Glutamatergic neuron (in vitro differentiated cells): ENCODE measurements at places on chromosomes 1 and 21.

DNA sequence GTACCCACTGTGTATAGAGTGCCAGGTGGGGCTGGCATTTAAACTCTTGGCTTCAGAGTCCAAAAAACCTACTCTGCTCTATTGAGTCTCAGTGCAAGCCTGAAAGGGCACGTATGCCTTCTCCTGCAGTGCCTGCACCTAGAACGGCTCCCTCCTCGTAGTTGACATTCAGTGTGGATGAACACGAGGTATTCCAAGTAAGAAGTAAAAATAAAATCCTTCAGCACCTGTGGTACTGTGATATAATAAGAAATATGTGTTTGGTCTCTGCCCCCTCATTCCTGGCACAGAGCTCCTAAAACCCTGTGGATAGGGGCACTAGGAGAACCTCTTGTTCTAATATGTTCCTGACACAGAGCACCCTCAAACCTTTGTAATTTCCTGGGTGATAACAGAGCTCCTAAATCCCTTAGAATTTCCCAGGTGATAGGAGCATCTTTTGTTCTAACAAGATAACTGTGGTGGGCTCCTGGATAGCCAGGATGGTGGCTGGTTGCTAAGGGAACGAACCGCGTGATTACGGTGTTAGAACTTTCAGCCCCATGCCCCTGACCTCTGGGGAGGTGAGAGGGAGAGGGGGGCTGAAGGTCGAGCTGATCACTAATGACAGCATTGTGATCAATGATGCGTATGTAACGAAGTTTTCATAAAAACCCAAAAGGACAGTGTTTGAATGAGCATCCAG lies 16.8 kb downstream of the UCK2 start:
- no peak overlapping the region for H3K4me3 ChIP-seq
- peaks cover 2% of the 10 kb centered on the region for H3K27me3 ChIP-seq

DNA sequence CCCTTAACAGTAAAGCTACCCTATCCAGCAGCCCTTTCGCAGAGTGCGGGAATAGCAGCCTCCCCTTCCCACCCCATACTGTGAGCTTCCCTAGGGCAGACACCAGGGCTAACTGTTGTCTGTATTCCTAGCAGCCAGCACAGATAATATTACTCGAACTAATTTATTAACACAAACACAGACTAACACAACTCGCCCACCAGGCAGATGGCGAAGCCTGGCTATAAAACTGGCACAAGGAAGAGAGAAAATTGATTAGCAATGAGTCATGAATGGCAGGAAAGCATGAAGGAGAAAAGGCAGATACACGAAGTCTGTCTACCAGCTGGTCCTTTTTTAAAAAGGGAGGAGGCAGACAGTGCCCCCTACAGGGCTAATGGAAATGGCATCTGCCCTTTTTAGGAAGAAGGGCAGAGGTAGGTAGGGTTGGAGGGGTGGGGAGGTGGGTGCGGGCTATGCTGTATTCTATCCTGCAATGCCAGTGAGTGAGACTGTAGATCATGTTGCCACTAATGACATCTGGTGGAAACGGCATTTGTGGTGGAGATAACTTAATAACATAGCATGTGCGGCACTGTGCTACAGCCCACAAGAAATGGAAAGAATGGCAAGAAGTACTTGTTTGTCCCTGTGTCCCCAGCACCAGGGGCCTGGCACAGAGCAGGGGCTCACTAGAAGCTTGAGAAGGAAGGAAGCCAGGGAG lies 30.6 kb upstream of the CTPS1 start:
- peaks cover 6% of the 10 kb centered on the region for H3K36me3 ChIP-seq
- DNase-seq = peak; percentile 74
- peak overlapping the region; percentile 9 for H3K4me3 ChIP-seq
- H3K27me3 ChIP-seq = peaks cover 5% of the 10 kb centered on the region

GRCh38 chr1:35567947-35568558 lies 5.1 kb upstream of the TFAP2E start:
- peaks cover 21% of the 10 kb centered on the region for H3K27me3 ChIP-seq
- DNase-seq = no peak
- H3K4me3 ChIP-seq = no peak overlapping the region
- peak overlapping the region; percentile 19 for H3K27ac ChIP-seq
- H3K4me1 ChIP-seq = peaks cover 28% of the 10 kb centered on the region

GRCh38 chr1:98417820-98418219 lies 243.7 kb upstream of the SNX7 start:
- H3K27me3 ChIP-seq = peaks cover 1% of the 10 kb centered on the region
- no peak for DNase-seq
- H3K4me1 ChIP-seq = no peaks in the 10 kb centered on the region
- H3K4me3 ChIP-seq = no peak overlapping the region
- H3K36me3 ChIP-seq = no peaks in the 10 kb centered on the region
- H3K27ac ChIP-seq = no peak overlapping the region

- H3K27ac ChIP-seq = no peak overlapping the region
- peaks cover 2% of the 10 kb centered on the region for H3K4me1 ChIP-seq
- DNase-seq = no peak
- H3K4me3 ChIP-seq = no peak overlapping the region
These were observed 73.1 kb downstream of the GATAD2B start for GRCh38 chr1:153849487-153850185.

GRCh38 chr1:99139876-99140275 lies 124.4 kb upstream of the PLPPR4 start:
- no peak for DNase-seq
- no peak overlapping the region for H3K4me3 ChIP-seq
- no peak overlapping the region for H3K27ac ChIP-seq
- H3K4me1 ChIP-seq = no peaks in the 10 kb centered on the region

DNA sequence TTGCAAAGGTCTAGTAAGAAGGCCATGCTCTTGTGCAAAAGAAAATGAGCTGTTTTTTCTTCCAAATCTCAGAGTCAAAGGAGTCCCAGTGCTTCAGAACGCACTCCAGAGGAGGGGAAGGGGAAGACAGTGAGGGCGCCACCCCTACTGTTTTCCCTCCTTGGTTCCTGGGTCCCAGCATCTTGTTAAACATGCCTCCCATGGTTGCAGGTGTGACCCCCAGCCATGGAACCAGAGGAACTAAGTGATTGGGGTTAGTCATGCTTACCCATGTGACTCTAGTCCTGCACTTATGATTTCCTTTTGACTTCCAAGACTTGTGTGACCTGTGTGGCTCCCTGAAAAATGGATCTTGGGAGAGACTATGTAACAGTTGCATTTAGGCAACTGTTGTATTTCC lies 6.1 kb upstream of the AKR7A3 start:
- H3K36me3 ChIP-seq = peaks cover 49% of the 10 kb centered on the region
- H3K27me3 ChIP-seq = peaks cover 6% of the 10 kb centered on the region
- no peak overlapping the region for H3K27ac ChIP-seq
- no peak for DNase-seq
- H3K4me1 ChIP-seq = no peaks in the 10 kb centered on the region
- H3K4me3 ChIP-seq = no peak overlapping the region

DNA sequence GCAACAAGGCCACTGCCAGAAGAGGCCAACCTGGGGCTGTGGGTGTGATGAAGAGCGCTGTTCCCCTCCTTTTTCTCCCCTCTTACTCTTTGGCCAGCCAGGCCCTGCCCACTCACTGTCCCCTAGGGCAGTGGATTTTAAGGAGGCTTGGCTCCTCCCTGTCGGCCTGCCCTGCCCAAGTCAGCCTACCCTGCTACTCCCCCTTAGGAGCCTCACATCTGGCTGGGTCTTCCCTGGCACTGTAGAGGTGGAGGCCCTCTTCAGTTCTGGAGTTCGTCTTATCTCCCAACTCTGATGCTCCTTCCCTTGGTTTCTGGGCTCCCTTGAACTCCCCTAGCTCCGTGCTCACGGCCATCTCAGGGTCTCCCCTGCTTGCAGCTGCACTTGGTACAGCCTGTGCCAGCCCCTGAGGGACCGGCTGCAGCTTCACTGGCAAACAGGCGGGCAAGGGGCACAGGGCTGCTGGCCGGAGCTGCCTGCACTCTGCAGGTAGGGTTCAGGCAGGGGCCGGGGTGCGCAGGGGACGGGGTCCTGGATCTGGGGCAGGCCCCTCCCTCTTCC lies 4.0 kb downstream of the AMPD2 start:
- H3K4me3 ChIP-seq = no peak overlapping the region
- H3K36me3 ChIP-seq = no peaks in the 10 kb centered on the region
- peaks cover 19% of the 10 kb centered on the region for H3K4me1 ChIP-seq
- peaks cover 7% of the 10 kb centered on the region for H3K27me3 ChIP-seq
- no peak for DNase-seq

GRCh38 chr21:25459365-25459764 lies 147.9 kb downstream of the MRPL39 start:
- no peak overlapping the region for H3K27ac ChIP-seq
- no peaks in the 10 kb centered on the region for H3K36me3 ChIP-seq
- no peaks in the 10 kb centered on the region for H3K27me3 ChIP-seq
- no peak overlapping the region for H3K4me3 ChIP-seq

DNA sequence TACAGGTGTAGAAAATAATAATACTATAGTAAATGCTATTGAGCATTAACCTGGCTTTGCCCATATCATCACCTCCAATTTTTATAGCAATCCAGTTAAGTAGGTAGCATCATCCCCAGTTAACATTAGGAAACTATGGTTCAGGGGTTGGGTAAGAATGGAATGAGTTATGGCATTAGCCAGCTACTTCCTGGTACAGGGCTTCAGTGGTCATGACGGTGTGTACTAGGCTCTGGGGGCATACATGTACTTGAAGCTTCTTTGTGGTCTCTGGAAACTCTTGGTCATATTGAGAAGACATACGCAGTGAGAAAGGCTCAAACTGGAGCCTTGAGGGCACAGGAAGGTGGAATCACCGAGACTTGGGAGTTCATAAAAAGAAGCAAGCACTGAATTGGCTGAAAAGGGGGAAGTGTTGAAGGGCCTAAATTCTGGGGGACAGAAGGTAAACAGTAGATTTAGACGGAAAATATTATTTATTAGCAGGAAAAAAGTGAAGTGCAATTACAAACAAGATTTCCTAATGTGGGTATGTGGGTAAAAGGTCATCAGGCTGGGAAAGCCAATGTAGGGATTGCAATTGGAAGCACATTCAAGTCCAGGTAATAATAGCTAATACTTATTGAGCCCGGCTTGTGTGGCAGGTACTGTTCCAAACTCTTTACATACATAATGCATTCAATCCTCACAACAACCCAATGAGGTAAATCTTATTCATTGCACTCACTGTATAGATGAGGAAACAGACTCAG lies 114.2 kb upstream of the ATP1A1 start:
- no peaks in the 10 kb centered on the region for H3K36me3 ChIP-seq
- H3K27me3 ChIP-seq = peaks cover 2% of the 10 kb centered on the region
- peaks cover 8% of the 10 kb centered on the region for H3K4me1 ChIP-seq
- DNase-seq = no peak
- no peak overlapping the region for H3K27ac ChIP-seq

- DNase-seq = no peak
- H3K27me3 ChIP-seq = peaks cover 2% of the 10 kb centered on the region
- H3K4me3 ChIP-seq = no peak overlapping the region
- H3K4me1 ChIP-seq = peaks cover 3% of the 10 kb centered on the region
- H3K36me3 ChIP-seq = no peaks in the 10 kb centered on the region
These were observed 72.3 kb downstream of the RGL1 start for GRCh38 chr1:183877053-183877720.

DNA sequence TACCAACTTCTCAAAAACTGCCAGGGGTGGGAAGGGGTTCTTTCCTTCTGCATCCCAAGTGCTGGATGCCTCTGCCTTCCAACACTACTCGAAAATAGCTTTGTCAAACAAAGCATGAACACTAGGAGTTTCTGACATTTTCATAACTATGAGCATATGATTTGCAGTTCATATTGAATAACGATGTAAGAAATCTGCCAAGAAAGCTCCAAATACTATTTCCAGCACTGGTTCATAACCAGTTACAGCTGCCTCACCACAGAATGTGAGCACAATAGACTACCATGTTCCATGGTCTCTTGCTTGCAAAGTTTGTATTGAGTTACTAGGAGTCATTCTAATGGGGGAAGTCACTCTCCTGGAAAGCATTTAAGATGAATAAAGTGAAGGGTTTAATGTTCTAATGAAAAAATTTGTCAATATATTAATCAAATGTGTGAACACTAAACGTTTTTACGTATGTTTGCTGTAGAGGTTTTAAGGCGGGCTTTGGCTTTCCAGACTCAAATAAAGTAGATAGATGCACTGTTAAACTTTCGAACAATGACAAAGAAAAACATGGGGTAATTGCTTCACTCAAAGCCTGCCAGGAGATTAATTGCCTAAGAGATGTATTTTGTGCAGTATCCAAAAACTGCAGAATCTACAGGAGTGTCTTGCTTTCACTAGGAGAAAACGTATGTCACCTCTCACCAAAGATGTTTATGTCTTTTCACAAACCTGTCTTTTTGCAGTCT lies 78.6 kb upstream of the UBE2U start:
- no peaks in the 10 kb centered on the region for H3K27me3 ChIP-seq
- DNase-seq = no peak
- H3K4me1 ChIP-seq = no peaks in the 10 kb centered on the region
- H3K36me3 ChIP-seq = no peaks in the 10 kb centered on the region
- no peak overlapping the region for H3K4me3 ChIP-seq

DNA sequence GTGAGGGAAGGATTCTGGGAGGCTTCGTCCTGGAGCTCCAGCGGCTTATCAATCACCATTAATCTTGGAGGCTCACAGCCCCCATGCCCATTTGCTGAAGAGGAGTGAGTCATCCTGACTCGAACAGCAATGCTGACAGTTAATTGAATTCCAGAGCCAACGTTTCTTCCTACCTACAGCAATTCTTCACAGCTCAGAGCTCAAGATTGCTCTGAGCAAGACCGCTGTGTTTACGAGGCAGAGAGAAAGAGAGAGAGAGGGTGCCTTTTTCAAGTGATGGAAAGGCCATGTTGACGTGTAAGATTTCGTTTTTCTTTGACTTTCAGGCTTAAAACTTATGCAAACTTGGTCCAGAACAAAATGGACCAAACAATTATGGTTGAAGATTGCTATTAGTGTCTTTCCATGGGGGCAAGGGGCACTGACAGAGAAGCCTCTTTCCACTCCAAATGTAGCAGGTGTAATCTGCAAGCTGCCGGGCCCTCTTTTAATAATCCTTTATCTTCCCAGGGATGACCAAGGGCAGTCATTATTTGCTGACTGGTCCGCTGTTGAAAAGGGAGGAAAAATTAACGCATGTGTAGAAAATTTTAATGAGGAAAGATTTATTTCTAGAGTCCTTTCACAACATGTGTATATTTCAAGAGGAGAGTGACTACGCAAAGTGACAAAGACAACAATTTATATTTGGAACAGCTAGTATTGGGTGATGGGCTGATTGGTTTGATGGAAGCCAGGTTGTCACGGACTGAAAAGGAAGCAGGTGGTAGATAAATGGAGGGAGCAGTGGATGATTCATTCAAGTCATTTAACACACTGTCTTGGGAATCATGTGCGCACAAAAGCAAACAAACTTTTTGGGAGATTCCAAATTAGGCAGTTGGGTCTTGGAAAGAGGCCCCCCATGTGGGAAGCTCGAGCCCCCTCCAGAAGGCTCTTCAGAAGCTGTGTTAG lies 136.1 kb upstream of the IRF2BP2 start:
- H3K27me3 ChIP-seq = peaks cover 2% of the 10 kb centered on the region
- no peak overlapping the region for H3K27ac ChIP-seq
- H3K36me3 ChIP-seq = no peaks in the 10 kb centered on the region
- no peak overlapping the region for H3K4me3 ChIP-seq
- DNase-seq = no peak

GRCh38 chr1:89866568-89866967 lies 45.7 kb downstream of the LRRC8D start:
- H3K4me3 ChIP-seq = no peak overlapping the region
- peaks cover 6% of the 10 kb centered on the region for H3K36me3 ChIP-seq
- H3K4me1 ChIP-seq = peaks cover 4% of the 10 kb centered on the region
- no peak overlapping the region for H3K27ac ChIP-seq
- DNase-seq = no peak
- peaks cover 2% of the 10 kb centered on the region for H3K27me3 ChIP-seq
